ENCODE measurements at places on chromosomes 11 and 22. TPM values are rescaled to one million over a fixed set of nuclear protein-coding genes. Genes with fewer than 3 reads are reported as not detected.

DNA sequence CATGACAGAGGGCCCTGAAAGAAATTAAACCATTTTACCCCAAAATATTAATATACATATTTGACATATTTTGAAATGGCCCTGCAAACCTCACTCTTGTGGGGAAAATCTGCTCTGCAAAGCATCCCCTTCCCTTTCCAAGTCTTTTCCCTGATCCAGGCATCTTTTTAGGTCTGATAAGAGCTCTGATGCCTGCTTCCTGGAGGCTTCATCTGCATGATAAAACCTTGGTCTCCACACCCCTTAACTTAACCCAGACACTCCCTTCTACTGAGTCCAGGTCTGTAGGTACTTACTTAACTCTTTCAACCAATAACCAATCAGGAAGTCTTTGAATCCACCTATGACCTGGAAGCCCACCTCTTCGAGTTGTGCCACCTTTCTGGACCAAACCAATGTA, 1.8 kb upstream of the LGALS12 start:
- no peak for DNase-seq

- no peak for DNase-seq
These were observed 23.9 kb upstream of the LYVE1 start for GRCh38 chr11:10592331-10592730.

- DNase-seq: no peak
These were observed 7.8 kb downstream of the KCNE3 start for GRCh38 chr11:74459584-74459983.

DNA sequence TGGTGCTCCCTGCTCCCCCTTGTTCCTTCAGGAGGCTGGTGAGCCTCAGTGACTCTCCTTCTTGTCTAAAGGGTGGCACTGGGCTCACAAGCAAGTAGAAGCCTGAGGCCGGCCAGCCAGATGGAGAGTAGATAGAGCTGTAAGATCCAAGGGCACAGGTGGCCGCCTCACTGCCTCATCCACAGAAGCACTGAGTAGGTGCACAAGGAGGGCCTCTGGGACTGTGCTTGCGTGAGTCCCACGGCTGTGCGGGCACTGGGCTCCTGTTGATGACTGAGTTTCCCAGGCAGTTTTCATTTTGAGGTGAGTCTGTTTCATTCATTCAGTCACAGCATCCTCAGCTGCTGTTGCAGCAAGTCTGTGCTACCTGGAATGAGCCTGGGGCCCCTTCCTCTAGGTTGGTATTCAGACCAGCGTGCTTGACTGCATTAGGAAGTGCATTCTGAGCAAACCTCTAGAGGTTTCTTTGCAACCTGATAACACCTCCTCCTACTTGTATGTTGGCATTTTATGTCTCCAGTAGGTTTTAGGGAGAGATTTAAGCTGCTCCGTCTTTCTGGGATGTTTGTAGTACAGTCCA, 184.0 kb downstream of the TBC1D22A start:
- DNase-seq: no peak

DNA sequence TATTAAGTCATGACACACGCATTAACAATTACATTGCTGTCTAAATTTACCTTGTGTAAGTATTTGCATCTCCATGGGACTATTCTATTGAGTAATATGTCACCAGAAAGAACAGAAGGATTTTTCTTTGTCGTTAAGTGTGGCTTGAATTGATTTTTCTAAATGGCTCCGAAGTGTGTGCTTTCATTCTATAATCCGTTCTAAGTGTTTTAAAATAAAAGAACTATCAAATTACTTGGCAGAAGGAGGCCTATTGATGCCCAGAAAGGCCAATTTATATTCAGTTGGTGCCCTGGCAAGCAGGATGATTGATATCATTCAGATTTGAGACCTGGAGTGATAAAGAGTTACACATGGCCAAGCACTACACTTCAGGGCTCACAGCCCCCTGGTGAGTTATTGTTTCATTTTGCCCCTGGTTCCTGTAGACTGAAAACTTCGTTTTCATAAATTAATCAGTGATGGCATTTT, 538.9 kb upstream of the ANO5 start:
- no peak for DNase-seq

GRCh38 chr11:13314676-13315394, 37.2 kb downstream of the BMAL1 start:
- DNase-seq: no peak

DNA sequence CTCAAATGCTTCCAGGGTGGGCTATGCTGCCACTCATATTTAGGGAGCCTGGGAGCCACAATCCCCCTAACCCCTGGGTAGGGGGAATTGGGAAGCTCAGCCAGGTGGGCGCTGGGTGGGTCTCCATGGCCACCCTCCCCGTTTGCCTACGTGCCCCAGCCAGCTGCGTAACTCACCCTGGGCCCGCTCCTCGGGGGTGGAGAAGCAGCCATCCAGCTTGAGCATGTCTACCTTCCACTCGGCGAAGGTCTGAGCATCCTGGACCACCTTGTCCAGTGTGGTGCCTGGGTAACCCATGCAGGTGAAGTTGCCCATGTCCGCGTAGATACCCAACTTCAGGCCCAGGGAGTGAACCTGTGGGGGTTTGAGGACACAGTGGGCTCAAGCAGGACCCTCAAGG, 3.7 kb downstream of the NAGA start:
- no peak for DNase-seq

DNA sequence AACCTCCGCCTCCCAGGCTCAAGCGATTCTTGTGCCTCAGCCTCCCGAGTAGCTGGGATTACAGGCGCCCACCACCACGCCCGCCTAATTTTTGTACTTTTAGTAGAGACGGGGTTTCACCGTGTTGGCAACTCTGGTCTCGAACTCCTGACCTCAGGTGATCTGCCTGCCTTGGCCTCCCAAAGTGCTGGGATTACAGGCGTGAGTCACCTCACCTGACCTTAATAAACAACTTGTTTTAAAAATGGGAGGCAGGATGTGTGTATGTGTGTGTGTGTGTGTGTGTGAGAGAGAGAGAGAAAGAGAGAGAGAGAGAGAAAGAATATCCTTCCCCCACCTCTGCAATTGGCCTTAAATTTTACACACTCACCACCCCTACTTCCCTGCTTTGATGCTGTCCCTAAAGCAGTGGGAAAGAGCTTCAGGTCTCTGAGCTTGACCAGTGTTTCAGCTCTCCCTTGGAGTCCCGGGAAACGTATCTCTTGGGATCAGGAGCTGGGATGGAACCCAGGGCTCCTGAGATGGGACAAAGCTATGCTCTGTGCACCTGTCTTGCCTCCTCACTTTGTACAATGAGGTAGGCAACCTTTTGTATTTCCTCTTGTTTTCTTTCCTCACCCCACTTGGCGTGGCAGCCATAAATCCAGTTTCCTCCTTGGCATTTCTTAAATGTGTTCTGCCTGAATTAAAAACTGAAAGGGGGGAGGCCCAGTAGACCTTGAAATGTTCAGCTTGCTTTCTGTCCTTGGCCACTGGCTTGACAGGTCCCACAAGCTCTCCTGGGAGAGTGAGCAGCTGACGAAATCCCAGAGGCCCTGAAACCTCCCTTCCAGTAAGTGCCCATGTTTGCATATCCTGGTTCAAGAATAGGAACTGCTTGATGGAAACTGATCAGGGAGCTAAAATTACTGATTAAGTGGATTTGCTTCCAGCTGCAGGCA, 17.8 kb upstream of the XBP1 start:
- peak; percentile 66 for DNase-seq

PELI3 gene
- 14.2 TPM for total RNA-seq

GRCh38 chr11:1209371-1210057, 13.4 kb upstream of the MUC5B start:
- DNase-seq: no peak

- peak; percentile 90 for DNase-seq
These were observed 12.2 kb upstream of the NPAS4 start for GRCh38 chr11:66408488-66409214.

DNA sequence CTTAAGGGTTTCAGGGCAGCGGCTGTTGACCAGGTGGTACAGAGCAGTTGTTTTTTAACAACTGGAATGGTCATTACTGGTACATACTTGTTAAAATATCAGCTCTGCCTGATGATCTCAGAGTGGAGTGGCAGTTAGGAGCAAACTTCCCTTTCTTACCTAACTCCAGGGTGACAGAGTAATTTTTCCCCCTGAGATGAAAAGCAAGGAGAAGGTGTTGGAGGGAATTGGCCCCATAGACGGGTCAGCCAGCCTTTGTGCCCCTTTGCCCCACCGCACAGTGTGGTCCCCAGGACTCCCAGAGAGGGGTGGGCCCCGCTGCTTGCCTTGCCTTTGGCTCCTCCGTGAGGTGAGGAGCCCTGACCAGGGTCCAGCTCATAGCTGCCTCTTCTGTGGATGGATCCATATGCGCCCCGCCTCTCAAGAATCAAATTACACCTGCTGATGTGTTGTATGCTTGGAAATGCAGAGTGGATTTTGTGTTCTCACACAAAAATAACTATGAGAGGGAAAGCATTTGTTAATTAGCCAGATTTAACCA, 27.0 kb upstream of the SORL1-AS1 start:
- DNase-seq: no peak

MCHR1 gene
- not detected for total RNA-seq

DNA sequence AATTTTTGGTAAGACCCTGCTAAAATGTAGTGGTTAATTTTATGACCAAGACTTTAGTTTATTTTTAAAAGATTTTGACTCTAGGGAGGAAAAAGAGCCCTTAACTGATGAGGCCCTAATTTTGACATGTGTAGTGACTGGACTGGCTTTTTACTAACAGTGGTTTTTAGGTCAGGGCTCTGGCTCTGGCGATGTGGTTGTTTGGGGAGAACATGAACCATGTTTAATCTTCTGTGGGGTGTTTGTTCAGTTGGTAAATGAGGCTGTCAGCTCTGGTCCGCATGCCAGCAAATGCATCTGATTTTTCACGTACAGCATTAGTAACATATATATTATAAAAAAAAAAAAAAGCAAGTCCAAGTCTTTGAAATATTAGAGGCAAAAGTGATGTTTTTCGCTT, 104.3 kb downstream of the EXT2 start:
- no peak for DNase-seq
